ENCODE measurements at places on chromosomes 3 and 15.

- DNase-seq: no peak
Measured at GRCh38 chr3:47193871-47194859, 30.3 kb upstream of the SETD2 start.

DNA sequence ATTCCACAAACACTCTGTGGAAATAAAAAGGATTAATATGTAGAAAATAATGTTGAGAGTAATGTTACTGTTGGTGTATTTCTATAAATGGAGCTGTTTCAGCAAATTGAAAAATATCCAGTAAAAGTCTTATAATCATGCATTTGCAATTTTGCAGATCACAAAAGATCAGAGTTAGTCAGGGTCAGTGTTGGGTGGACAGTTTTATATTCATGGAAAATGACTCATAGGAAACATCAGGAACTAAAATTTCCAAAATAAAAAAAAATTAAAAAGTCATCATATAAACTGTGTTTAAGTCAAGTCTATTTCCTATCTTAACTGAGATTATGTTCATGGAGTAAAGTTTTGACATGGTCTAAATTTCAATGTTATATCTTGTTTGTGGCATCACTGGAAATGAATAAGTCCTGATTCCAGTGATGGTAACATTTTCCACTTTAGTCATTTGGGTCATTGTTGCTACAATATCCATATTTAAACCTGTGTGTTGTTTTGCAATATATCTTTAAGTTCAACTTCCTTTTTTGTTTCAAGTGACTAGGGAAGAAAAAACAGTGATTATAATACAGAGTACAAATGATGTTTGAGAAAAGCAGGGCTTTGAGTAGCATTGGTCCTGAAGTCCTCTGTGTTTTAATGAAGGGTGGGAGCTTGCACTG, 37.8 kb downstream of the MITF start:
- no peak for DNase-seq

- DNase-seq: no peak
Measured at GRCh38 chr3:31768479-31769125, 212.5 kb downstream of the OSBPL10 start.

DNA sequence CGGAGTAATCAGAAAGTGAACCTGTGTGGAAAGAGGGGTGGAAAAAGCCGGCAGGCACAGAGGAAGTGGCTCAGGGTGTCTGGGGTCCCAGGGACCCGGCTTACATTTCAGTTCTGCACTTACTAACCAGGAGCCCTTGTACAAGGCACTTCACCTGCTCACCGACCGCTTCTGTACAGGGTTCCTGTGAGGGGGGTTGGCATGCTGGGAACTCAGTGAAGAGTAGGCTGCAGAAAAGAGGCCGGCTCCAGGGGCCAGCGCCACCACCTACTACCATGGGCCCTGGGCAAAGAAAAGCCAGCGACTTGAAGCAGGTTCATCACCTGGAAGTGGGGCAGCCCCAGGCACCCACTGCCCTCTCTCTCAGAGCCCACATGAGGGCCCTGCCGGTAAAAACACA, 6.2 kb downstream of the STIMATE start:
- DNase-seq: no peak

- DNase-seq: no peak
Measured at GRCh38 chr15:84894736-84895425, 10.4 kb downstream of the SLC28A1 start.

DNA sequence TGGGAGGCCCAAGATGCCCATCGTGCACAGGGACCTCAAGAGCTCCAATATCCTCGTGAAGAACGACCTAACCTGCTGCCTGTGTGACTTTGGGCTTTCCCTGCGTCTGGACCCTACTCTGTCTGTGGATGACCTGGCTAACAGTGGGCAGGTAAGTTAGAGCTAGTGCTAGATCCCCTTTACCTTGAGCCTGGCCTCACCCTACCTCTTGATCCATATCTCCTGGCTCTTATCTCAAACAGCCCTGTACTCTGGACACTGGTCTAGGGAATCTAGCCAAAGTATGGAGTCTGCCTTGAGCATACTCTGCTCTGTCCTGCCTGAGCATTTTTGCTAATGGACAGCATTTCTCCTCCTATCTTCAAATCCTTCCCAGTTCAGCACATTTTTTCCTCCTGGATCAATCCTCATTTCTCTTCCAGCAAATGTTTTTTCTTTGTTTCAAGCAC, 65.9 kb downstream of the TGFBR2 start:
- DNase-seq: no peak

Measured in NCI-H187 (cell line).